ENCODE measurements at places on chromosomes 6 and 20.
A peak's percentile ranks its signal among the peaks of the same experiment; 100 is the strongest.

DNA sequence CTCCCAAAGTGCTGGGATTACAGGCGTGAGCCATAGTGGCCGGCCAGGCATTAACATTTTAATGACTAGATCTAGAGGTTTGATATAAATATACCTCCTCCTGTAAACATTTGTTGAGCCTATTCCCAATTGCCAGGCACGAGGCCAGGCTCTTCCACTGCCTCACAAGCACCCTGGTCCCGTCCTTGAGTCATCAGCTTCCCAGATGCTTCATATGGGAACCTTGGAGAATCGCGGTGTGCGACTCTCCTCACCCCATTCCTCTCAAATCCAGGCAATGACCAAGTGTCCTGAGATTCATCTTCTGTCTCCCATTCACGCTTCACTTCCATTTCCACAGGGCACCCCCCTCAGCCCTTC lies 35.9 kb upstream of the PIM1 start:
- peak; percentile 93 for DNase-seq

DNA sequence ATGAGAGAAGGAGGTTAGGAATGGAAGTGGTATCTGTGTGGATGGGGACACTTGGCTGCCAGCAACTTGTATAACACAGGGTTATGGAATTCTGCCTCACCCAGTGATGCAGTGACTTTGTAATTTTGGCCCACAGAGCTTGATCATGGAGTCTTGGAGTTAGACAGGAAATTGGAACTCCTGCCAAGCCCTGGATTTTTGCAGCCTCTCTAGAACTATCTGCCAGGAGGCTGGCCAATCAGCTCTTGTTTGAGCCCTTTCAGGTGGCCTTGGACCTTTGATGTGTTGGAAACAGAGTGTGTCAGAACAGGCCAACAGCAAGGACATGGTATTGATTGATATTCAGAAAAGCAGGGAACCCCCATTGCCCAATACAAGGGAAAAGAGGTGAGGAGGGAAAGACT lies 157.7 kb upstream of the GGTLC1 start:
- DNase-seq, result no peak

GRCh38 chr20:60952861-60953260 lies 299.2 kb upstream of the CDH4 start:
- DNase-seq, result no peak

DNA sequence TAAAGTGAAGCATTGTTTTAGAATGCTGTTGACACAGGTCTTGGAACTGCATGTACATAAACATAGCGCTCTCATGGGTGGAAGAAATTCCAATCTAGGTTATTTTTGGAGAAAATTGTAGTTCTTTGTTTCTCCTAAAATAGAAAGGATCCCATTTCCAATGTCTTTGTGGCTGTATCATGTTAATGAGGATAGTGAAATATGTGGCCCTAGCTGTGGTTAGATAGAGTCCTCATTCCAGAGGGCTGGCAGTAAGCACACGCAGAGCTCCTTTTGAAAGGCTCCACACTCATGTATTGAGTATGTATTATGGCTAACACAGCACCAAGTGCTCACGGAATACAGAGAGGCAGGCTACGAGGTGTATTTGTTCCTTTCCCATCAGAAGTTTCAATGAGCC lies 60.9 kb downstream of the SNRNP48 start:
- DNase-seq, result no peak

DNA sequence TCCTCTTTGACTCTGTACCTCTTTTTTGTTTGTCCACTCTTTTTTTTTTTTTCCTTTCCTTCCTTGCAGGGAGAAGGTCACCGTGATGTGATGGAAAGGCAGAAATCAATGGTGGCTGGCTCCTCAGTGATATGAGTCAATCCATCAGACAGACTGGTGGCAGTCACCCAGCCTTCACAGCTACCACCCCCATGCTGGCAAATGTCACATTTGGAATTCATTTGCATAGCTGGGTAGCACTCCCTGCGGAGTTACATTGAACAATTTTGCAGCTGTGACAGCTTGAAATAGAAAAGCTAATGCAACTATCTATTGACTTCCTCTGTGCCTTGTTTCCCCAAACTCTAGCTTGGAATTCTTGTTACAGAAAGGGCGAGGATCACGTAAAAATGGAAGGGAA lies 668.4 kb downstream of the C6orf118 start:
- DNase-seq, result no peak

DNA sequence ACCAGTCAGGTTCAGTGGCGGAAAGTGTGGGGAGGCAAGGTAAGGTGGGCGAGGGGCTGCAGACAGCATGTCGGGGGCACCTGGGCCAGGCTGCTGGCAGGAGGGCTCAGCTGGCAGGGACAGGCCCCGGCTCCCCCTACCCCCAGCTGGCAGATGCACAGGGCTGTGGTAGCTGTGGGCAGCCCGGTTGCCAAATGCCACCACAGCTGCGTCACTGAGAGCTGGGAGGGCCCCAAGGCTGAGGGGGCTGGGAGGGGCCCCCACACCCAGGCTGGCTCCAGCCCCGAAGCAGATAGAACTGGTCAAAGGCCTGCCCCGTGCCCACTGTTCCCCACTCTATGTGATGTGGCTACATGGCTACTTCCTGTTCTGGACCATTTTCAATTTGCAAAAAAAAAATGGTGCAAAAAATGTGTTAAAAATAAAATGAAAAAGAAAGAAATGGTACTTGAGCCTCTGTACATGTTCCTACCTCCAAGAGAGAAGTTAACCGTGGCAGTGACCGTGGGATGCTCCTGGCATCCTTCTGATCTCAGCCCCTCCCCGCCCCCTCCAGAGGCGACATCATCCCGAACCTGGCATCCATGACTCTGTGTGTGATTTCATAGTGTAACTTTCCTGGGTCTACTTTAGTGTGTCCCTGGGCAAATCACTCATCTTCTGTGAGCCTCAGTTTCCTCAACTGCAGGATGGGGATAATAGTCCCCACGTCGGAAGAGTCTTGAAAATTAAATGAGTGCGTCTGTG lies 64.4 kb downstream of the UBE2V1 start:
- DNase-seq, result no peak

- no peak for DNase-seq
Measured at GRCh38 chr20:45059022-45059728, 41.8 kb downstream of the KCNS1 start.

- no peak for DNase-seq
Measured at GRCh38 chr6:2632976-2633584, 117.6 kb downstream of the MYLK4 start.

- DNase-seq, result no peak
Measured at GRCh38 chr6:161837449-161837735, 563.5 kb upstream of the AGPAT4 start.

- DNase-seq, result no peak
Measured at GRCh38 chr6:143570147-143570853, 58.8 kb upstream of the FUCA2 start.
